ENCODE measurements at places on chromosomes 11 and 22.

DNA sequence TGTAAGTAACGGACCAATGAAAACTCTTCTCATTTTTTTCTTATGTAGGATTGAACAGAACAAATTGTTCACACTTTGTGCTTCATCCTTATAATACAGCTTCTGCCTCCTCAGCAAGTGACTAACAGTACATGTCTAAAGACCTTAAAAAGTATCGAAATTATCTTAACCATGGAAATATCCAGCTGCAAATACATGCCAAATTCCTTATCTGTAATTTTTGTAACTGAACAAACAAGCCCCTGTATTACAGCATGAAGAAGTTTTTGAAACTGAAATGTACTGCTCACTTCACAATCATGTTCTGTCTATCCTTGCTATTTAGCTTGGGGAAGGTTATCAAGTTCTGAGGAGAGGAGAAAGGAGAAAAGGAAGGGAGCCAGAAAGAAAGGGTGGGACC lies 20.4 kb downstream of the WT1 start:
- DNase-seq, result no peak

GRCh38 chr11:126646701-126647557 lies 291.4 kb downstream of the ST3GAL4 start:
- no peak for DNase-seq

- DNase-seq, result no peak
These were observed 18.9 kb upstream of the YPEL1 start for GRCh38 chr22:21754523-21754922.

GRCh38 chr11:105975128-105975527 lies 46.9 kb downstream of the MSANTD4 start:
- DNase-seq, result no peak

- no peak for DNase-seq
These were observed 2.1 kb downstream of the KLHL35 start for GRCh38 chr11:75430714-75431532.

DNA sequence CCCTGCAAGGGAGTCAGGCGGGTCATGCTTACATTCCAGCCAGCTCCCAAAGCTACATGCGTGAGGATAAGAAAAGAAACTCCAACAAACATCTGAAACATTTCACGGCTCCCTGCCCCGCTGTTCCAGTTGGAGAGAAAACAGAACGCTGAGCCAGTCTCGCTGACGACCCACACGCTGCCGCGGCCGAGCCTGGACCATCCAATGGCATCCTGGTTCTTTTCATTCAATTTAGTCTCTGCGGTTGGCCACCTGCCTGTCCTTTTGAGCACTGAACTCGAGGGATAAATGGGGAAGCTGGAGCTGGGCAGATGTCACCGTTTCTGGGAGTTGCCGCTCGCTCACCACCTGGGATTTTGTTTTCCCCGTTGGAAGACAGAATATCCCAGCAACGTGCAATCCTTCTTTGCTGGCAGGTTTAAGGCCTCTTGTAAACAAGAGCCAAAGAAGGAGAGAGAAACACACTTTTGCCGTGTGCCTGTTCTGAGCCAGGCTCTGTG lies 45.3 kb upstream of the SHISAL1 start:
- no peak for DNase-seq

Measured in activated naive CD4-positive, alpha-beta T cell treated with anti-CD3 and anti-CD28 coated beads, Interleukin-2, amount 50 U/mL, for 72 hours (primary cell).